Left ventricle myocardium inferior (tissue), 1 donor: ENCODE measurements at places on chromosomes 2 and 18. TPM values are rescaled to one million over a fixed set of nuclear protein-coding genes. Genes with fewer than 3 reads are reported as not detected.

Gene PROM2
- 1.4 TPM for total RNA-seq

Gene CCDC74B
- 0.44 TPM for total RNA-seq

Gene ACVR2A
- 11.1 TPM for total RNA-seq

Gene CMPK2
- total RNA-seq: 3.2 TPM

Gene FABP1
- total RNA-seq: not detected

Gene CDH19
- total RNA-seq: 13.0 TPM

Gene LDLRAD4
- total RNA-seq: 43.3 TPM

GRCh38 chr2:122148128-122148767, 392.8 kb downstream of the TSN start:
- H3K27ac ChIP-seq: no peak overlapping the region
- DNase-seq: no peak
- no peaks in the 10 kb centered on the region for H3K36me3 ChIP-seq
- peaks cover 3% of the 10 kb centered on the region for H3K27me3 ChIP-seq

- peaks cover 64% of the 10 kb centered on the region for H3K36me3 ChIP-seq
- no peak overlapping the region for H3K4me3 ChIP-seq
- DNase-seq: no peak
- H3K27me3 ChIP-seq: no peaks in the 10 kb centered on the region
- H3K4me1 ChIP-seq: no peaks in the 10 kb centered on the region
- no peak overlapping the region for H3K27ac ChIP-seq
Observed at GRCh38 chr2:19932928-19933327, 31.1 kb upstream of the TTC32 start.

DNA sequence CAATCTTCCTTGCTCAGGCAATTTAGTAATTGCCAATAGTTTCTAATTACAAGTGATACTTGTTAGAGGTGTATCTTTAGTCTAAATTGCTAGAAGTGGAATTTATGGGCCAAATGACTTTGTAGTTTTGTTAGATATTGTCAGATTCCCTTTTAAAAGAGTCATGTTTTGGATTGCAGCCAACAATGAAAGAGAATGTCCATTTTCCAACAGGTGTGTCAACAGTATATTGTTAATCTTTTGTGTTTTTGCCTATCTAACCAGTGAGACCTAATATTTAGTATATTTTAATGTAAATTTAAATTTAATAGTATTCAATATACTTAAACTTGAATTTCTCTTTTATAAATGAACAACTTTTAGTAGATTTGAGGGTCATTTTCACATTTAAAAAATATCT, 259.4 kb upstream of the ETAA1 start:
- no peak overlapping the region for H3K4me3 ChIP-seq
- H3K27ac ChIP-seq: no peak overlapping the region
- no peaks in the 10 kb centered on the region for H3K27me3 ChIP-seq
- DNase-seq: no peak
- H3K36me3 ChIP-seq: no peaks in the 10 kb centered on the region
- no peaks in the 10 kb centered on the region for H3K4me1 ChIP-seq

- H3K4me1 ChIP-seq: no peaks in the 10 kb centered on the region
- H3K27me3 ChIP-seq: peaks cover 19% of the 10 kb centered on the region
- DNase-seq: no peak
- H3K36me3 ChIP-seq: no peaks in the 10 kb centered on the region
Observed at GRCh38 chr2:117771969-117772630, 42.4 kb upstream of the DDX18 start.

DNA sequence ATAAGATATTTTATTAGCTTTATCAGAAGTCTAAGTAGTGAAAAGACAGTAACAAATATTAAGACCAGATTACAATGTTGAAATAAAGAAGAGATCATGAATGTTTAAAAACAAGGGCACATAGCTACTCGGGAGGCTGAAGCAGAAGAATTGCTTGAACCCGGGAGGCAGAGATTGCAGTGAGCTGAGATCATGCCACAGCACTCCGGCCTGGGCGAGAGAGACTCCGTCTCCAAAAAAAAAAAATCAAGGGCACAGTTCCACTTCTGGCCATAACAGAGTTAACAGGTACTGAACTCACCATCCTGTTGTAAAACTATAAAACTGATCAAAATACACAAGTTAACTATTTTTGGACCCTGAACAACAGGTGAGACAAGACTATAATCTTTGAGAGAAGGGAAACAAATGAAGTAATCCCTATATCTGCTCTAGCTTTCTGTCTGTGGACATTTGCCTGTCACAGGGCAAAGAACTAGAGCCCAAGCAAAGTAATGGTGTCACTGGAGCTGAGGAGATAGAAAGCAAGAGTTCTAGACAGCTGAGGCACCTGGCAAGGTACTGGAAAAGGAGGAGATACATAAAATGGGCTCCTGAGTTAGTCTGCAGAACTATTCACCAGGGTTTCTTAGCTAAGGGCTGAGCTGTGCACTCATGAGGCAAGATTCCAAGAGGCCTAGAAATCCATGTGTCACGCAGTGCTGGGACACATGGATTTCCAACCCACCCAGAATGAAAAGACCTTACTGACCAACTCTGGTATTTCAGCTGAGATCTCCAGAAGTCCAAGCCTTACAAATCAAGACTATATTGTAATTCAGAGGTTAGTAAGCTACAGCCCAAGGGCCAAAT, 15.2 kb downstream of the MMADHC start:
- H3K4me3 ChIP-seq: no peak overlapping the region
- peaks cover 11% of the 10 kb centered on the region for H3K4me1 ChIP-seq
- peak overlapping the region; percentile 35 for H3K27ac ChIP-seq
- peaks cover 79% of the 10 kb centered on the region for H3K36me3 ChIP-seq

DNA sequence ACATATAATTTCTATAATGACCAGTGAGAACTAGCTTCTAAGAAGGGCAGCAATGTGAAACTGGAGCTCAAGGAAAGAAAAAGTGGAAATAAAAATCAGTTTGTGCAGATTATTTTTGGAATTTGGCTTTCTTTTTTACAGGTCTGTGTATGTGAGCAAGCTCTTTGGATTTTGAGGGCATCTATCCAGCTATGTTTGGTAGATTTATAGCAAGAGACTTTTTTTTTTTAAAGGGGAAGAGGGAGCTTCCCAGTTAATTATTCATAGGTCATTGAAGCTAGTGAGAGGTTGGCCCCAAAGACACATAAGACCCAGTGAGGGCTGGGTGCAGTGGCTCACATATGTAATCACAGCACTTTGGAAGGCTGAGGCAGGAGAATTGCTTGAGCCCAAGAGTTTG, 24.0 kb upstream of the COLEC12 start:
- DNase-seq: no peak
- H3K27ac ChIP-seq: no peak overlapping the region

DNA sequence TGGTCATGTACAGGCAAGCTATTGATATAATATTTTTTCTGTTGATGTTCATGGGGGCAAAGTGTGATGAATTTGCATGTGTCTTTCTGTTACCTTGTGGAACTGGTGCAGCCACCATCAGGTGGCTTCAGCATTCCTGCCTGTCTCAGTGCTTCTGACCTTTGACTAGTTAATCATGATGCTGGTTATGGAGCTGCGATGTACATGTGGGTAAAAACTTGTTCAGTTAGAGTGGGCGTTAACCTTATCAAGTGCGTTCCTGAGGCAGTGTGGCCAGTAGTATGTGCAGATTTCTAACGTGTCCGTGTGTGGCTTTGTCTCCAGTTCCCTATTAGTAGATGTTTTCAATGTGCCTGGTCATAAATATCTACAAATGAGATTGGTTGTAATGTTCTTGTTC, 127.4 kb upstream of the ZSWIM2 start:
- no peaks in the 10 kb centered on the region for H3K36me3 ChIP-seq
- DNase-seq: no peak
- H3K27me3 ChIP-seq: no peaks in the 10 kb centered on the region
- no peak overlapping the region for H3K4me3 ChIP-seq
- H3K4me1 ChIP-seq: no peaks in the 10 kb centered on the region
- H3K27ac ChIP-seq: no peak overlapping the region

DNA sequence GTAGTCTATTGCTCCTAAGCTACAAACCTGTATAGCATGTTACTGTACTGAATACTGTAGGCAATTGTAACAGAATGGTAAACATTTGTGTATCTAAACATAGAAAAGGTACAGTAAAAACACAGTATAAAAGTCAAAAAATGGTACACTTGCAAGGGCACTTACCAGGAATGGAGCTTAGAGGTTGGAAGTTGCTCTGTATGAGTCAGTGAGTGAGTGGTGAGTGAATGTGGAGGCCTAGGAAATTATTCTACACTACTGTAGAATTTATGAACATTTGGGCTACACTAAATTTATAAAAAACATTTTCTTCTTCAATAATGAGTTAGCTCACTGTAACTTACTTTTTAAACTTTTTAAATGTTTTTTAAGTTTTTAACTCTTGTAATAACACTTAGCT, 19.0 kb downstream of the NABP1 start:
- no peak for DNase-seq
- peaks cover 8% of the 10 kb centered on the region for H3K4me1 ChIP-seq
- H3K36me3 ChIP-seq: no peaks in the 10 kb centered on the region
- no peak overlapping the region for H3K4me3 ChIP-seq
- peaks cover 21% of the 10 kb centered on the region for H3K27me3 ChIP-seq

- H3K36me3 ChIP-seq: no peaks in the 10 kb centered on the region
- no peak overlapping the region for H3K27ac ChIP-seq
- no peaks in the 10 kb centered on the region for H3K27me3 ChIP-seq
- DNase-seq: no peak
- H3K4me3 ChIP-seq: no peak overlapping the region
Observed at GRCh38 chr2:134674687-134675086, 44.1 kb downstream of the TMEM163 start.

- no peak for DNase-seq
- H3K4me1 ChIP-seq: no peaks in the 10 kb centered on the region
- H3K4me3 ChIP-seq: no peak overlapping the region
Observed at GRCh38 chr18:50749421-50749820, 70.4 kb downstream of the MRO start.

GRCh38 chr2:60648191-60648590, 94.7 kb upstream of the BCL11A start:
- no peak overlapping the region for H3K4me3 ChIP-seq
- no peaks in the 10 kb centered on the region for H3K36me3 ChIP-seq
- no peak for DNase-seq
- no peaks in the 10 kb centered on the region for H3K4me1 ChIP-seq
- peaks cover 42% of the 10 kb centered on the region for H3K27me3 ChIP-seq
- H3K27ac ChIP-seq: no peak overlapping the region

GRCh38 chr2:31234683-31235503, 941 bp downstream of the EHD3 start:
- H3K36me3 ChIP-seq: no peaks in the 10 kb centered on the region
- peak overlapping the region; percentile 81 for H3K4me3 ChIP-seq
- H3K4me1 ChIP-seq: peaks cover 91% of the 10 kb centered on the region

- no peak overlapping the region for H3K4me3 ChIP-seq
- peaks cover 42% of the 10 kb centered on the region for H3K4me1 ChIP-seq
- no peak overlapping the region for H3K27ac ChIP-seq
Observed at GRCh38 chr2:73830871-73831401, 2.2 kb downstream of the STAMBP start.

- DNase-seq: no peak
- H3K36me3 ChIP-seq: no peaks in the 10 kb centered on the region
- no peak overlapping the region for H3K27ac ChIP-seq
- H3K4me3 ChIP-seq: no peak overlapping the region
- no peaks in the 10 kb centered on the region for H3K4me1 ChIP-seq
Observed at GRCh38 chr2:51581636-51582267, 549.8 kb upstream of the NRXN1 start.

DNA sequence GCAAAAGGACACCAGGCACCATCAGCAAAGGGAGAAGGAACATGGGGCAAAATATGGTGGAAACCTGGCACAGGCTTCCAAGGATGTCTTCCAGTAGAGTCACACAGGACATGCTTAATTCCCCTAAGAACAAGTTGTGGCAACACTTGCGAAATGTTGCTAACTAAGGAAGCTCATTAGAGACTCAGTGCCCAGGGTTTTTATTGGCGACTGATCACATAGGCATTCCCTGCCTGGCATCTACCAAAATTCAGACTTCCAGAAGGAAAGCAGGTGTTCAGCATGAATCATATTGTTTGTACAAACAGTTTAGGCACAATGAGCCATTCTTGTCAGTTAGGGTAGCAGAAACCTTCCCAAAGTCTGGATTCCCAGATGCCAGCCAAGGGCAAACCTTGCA, 25.7 kb downstream of the SLC4A1AP start:
- no peaks in the 10 kb centered on the region for H3K27me3 ChIP-seq
- peaks cover 95% of the 10 kb centered on the region for H3K36me3 ChIP-seq
- H3K27ac ChIP-seq: no peak overlapping the region
- H3K4me1 ChIP-seq: no peaks in the 10 kb centered on the region
- H3K4me3 ChIP-seq: no peak overlapping the region

GRCh38 chr2:26989156-26989555, 18.7 kb downstream of the MAPRE3 start:
- H3K27me3 ChIP-seq: no peaks in the 10 kb centered on the region
- no peak overlapping the region for H3K4me3 ChIP-seq
- DNase-seq: no peak
- no peak overlapping the region for H3K27ac ChIP-seq

- peaks cover 41% of the 10 kb centered on the region for H3K4me1 ChIP-seq
- peaks cover 79% of the 10 kb centered on the region for H3K36me3 ChIP-seq
- H3K4me3 ChIP-seq: no peak overlapping the region
- no peaks in the 10 kb centered on the region for H3K27me3 ChIP-seq
Observed at GRCh38 chr2:84435345-84436025, 23.6 kb downstream of the SUCLG1 start.

DNA sequence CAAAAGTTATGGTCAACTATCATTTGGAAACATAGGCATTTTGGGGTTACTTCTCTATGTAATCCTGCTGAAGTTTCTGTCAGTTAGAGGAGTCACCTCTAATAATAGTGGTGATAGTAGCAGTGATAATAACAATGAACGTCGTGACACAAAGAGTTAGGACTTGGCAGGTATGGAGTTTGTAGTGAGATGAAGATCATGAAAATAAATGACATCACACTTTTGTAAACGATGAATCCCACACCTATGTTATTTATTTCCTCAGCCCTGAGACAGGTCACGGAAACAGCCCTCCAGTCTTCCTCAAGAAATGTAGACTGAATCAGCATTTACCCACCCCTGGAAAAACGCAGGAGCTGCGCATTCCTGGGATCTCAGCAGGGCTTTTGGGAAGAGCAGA, 38.8 kb downstream of the TSN start:
- peaks cover 40% of the 10 kb centered on the region for H3K27me3 ChIP-seq
- H3K4me3 ChIP-seq: no peak overlapping the region
- no peak overlapping the region for H3K27ac ChIP-seq
- no peak for DNase-seq
- no peaks in the 10 kb centered on the region for H3K4me1 ChIP-seq

DNA sequence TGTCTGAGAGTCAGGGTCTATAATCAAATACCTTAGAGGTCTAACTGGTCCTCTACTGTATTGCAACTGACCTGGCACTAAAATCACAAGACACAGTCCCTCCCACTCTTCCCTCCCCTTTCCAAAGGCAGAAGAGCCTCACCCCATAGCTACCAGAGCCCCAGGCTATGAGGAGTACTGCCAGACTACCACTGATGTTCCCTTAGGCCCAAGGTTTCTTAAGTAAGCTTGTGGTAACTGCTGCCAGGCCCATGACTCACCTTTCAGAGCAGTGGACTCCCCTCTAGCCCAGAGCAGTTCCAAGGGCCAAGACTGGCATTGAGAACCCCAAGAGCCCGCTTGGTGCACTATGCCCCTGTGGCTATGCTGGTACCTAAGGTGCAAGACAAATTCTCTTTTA, 1193.4 kb downstream of the DSC3 start:
- H3K4me1 ChIP-seq: no peaks in the 10 kb centered on the region
- H3K27ac ChIP-seq: no peak overlapping the region
- H3K36me3 ChIP-seq: no peaks in the 10 kb centered on the region
- no peak for DNase-seq
- H3K27me3 ChIP-seq: no peaks in the 10 kb centered on the region
